ENCODE measurements at places on chromosomes 1 and 21. TPM values are rescaled to one million over a fixed set of nuclear protein-coding genes. Genes with fewer than 3 reads are reported as not detected.

The LGR6 gene
- not detected for total RNA-seq

The PCP4 gene
- not detected for total RNA-seq

GRCh38 chr1:163672976-163673758, 351.4 kb downstream of the NUF2 start:
- no peak overlapping the region for H3K27ac ChIP-seq
- no peak for DNase-seq
- no peaks in the 10 kb centered on the region for H3K4me1 ChIP-seq
- H3K36me3 ChIP-seq: no peaks in the 10 kb centered on the region
- no peaks in the 10 kb centered on the region for H3K27me3 ChIP-seq
- no peak overlapping the region for H3K4me3 ChIP-seq

- no peak overlapping the region for H3K27ac ChIP-seq
- peaks cover 21% of the 10 kb centered on the region for H3K36me3 ChIP-seq
- no peak for DNase-seq
- no peaks in the 10 kb centered on the region for H3K4me1 ChIP-seq
Measured at GRCh38 chr21:25584833-25585676, 22.2 kb downstream of the MRPL39 start.
